ENCODE measurements at places on chromosomes 13 and 19.

GRCh38 chr13:65605396-65605795, 1624.7 kb downstream of the PCDH9 start:
- no peak for DNase-seq

DNA sequence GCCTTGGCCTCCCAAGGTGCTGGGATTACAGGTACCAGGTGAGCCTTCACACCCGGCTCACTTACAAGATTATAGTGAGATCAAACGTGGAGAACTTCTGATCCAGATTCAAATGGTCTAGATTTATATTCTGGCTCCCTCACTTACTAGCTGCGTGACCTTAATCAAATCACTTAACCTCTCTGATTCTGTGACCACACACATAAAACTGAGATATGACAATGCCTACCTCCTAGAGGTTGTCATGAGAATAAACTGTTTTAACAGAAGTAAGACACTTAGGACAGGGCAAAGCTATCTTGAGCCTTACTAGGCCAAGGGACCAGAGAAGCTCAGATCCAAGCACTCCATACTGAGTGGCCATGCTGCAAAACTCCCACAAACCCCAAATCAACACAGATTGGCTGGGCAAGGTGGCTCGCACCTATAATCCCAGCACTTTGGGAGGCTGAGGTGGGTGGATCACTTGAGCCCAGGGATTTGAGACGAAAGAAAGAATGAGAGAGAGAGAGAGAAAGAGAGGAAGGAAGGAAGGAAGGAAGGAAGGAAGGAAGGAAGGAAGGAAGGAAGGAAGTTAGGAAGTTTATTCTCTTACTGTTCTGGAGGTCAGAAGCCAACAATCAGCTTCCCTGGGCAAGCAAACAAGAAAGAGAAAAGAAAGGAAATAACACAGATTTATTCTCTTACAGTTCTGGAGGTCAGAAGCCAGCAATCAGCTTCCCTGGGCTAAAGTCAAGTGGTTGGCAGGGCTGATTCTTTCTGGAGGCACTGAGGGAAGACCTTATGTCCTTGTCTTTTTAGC, 46.1 kb upstream of the MAP3K10 start:
- no peak for DNase-seq

- peak; percentile 69 for DNase-seq
Observed at GRCh38 chr19:11560404-11561051, 1.5 kb upstream of the ELOF1 start.

DNA sequence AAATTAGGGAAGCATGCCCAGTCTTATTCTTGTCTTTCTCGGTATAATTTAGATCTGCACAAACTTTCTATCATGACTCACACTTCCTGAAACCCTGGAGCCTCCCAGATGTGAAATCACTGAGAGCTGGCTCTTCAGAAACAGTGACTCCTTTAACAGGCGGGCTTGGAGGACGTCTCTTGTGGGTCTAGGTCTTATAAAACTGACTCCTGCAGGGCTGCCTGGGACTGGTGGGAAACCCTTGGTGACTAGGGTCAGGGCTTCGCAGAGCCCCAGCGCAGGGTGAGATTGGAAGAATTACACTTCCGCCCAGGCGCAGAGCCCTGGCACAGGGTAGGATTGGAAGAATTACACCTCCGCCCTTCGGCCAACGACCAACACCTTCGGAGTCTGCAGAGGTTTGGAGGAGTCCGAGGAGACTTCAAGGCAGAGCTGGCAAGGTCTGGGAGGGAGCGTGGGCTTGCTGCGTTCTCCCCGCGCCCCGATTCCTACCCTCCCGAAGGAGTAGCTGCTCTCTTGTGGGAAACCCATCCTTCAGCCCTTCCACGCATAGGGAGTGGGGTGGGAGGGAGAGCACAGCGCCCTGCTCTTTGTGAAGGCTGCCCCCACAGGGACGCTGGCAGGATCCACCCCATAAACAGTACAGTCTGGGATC, 43.4 kb upstream of the MAP3K10 start:
- peak; percentile 72 for DNase-seq

- DNase-seq, result no peak
Observed at GRCh38 chr13:97653443-97654140, 219.6 kb downstream of the RAP2A start.

- no peak for DNase-seq
Observed at GRCh38 chr19:660793-661426, 2.1 kb downstream of the RNF126 start.

DNA sequence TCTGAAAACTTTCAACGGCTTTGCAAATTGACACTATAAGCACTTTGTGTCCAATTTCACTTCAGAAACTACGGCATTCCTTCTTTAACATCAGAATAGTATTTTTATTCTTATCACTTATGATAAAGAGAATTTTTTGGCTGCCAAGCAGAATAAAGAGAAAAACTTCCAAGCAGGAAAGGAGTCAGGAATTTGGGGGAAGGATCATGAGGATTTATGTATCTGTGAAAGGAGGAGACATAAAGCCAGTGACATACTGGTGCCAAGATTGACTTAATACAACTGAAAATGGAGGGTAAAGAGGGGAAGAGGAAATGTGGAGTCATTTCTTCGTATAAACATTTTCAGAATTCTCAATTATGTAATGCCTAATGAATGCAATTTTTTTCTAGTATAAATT, 94.7 kb downstream of the RBM26 start:
- no peak for DNase-seq

DNA sequence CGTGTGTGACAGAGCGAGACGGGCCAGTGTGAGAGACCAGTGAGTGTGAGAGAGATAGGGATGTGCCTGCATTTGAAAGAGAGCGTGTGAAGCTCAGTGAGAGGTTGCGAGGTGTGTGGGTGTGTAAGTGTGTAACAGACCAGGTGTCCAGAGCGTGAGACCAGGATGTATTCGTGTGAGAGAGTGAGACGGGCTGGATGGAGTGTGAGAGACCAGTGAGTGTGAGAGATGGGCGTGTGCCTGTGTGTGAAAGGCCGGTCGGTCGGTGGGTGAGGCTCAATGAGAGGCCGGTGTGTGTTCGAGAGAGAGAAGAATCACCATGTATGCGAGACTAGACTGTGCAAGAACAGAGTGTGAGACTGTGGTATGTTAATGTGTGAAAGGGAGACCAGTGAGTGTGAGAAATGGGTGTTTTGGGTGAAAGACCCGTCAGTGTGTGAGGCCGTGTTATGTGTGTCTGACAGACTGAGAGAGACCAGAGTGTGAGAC, 679 bp downstream of the ZNF471 start:
- no peak for DNase-seq

GRCh38 chr19:13844130-13844631, 32.8 kb upstream of the NANOS3 start:
- DNase-seq, result peak; percentile 66

DNA sequence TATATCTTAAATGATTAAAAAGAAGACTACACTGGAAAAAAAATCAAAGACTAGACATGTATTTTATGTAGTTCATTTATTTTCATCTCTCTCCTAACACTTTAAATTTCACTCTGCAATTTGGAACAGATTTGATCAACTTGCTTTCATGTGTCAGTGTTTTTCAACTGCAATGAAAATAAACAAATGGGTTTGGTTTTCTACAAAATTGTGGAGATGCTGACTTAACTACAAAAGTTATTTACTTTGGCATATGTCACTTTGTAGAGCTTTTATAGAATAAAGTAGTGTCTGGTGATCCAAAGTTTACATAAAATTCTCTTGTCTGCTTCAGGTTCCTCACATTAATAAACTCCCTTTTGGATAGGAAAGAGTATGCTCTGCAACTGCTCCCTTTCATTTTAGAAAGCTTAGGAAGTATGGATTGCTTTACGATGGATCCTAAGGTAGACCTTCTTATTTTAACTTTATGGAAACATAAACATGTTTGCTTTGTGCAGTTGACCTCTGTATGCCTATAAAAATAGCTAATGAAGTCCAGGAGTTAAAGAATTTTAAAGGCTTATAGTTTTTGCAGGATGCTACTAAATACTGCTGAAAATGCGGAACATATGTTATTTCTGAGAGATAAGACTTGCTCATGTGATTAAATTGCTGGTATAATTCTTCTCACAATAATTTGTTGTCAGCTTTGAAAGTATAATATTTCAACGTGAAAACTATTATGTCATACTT, 815.9 kb downstream of the PCDH9 start:
- no peak for DNase-seq

DNA sequence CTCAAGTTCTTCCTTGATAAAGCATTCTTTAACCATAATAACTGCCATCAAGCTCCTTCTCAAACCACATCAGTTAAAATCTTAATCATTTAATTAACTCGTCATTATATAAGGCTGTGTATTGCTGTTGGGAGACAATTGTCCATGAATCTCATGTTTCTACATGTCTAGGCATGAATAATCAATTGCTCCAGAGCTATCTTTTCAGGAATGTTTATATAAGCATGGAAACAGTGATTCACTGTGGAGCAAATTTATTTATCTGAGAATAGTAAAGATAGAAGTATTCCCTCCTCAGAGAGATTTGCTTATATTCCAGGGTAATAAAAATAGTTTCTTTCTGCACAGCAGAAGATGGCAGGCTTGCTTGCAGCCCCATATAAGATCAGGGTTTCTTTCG, 71.1 kb downstream of the CBY2 start:
- DNase-seq, result peak; percentile 70

- DNase-seq, result no peak
Observed at GRCh38 chr13:111612886-111613285, 292.4 kb downstream of the TEX29 start.

DNA sequence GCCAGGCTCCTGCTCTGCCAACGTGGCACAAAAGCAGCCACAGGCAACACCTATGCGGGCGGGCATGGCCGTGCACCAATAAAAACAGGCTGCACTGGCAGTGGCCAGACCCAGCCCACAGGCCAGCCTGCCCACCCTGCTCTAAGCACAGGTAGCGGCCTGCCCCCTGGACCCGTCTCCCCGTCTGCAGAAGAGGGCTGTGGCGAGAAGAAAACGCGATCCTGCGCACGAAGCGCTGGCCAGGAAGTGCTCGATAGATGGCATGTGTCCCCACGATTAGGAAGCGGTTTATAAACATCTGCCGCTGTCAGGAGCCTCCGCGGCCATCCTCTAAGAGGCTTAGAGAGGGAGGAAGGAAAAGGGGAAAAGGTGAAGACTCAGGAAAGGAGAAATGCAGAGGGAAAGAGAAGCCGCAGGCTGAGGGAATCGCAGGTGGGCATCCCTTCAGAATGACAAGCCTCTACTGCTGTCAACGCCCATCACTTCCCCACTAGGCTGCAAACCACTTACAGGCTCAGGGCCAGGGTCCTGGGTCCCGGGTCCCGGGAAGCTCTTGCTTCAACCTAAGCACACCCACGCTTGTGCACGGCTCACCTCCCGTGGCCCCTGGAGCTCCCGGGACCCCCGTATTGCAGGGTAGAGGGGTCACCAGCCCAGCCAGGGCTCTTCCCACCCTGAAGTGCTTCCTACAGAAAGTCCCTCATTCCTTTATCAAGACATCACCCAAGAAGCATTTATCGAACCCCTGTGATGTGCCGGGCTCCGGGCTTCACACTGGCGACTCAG, 10.5 kb downstream of the MLLT1 start:
- no peak for DNase-seq

GRCh38 chr13:74571811-74572210, 437.6 kb upstream of the KLF12 start:
- DNase-seq, result no peak

GRCh38 chr13:52812941-52813340, 35.5 kb downstream of the PCDH8 start:
- no peak for DNase-seq

GRCh38 chr19:14432791-14433553, at the start of gene PKN1:
Gene PKN1 (plus strand): TSS chr19:14433306. CDS start chr19:14433522, 216 bp downstream.
- DNase-seq, result peak; percentile 57

- no peak for DNase-seq
Observed at GRCh38 chr19:883661-884211, 9.3 kb downstream of the MED16 start.

DNA sequence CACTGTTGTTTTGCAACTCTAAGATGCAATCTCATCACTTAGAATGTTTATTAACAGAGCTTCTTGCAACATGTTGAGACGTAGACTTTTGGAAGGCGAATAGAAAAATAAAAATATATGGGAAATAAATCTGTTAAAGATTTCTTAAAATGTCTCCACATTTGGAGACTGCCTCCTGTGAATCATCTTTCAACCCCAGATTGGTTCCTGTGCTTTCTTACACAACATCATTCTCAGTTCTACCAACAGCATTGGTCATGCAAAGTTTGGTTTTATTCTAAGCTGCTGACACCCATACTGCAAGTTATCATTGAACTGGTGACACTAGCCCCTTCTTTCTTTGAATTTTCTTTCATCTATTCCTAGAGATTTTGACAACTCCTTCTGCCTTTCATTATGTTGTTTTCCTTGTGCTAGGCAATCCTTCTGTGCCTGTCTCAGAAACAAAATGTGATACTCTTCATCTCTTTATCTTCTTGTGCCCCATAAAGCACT, 1.6 kb upstream of the IGFL3 start:
- no peak for DNase-seq

DNA sequence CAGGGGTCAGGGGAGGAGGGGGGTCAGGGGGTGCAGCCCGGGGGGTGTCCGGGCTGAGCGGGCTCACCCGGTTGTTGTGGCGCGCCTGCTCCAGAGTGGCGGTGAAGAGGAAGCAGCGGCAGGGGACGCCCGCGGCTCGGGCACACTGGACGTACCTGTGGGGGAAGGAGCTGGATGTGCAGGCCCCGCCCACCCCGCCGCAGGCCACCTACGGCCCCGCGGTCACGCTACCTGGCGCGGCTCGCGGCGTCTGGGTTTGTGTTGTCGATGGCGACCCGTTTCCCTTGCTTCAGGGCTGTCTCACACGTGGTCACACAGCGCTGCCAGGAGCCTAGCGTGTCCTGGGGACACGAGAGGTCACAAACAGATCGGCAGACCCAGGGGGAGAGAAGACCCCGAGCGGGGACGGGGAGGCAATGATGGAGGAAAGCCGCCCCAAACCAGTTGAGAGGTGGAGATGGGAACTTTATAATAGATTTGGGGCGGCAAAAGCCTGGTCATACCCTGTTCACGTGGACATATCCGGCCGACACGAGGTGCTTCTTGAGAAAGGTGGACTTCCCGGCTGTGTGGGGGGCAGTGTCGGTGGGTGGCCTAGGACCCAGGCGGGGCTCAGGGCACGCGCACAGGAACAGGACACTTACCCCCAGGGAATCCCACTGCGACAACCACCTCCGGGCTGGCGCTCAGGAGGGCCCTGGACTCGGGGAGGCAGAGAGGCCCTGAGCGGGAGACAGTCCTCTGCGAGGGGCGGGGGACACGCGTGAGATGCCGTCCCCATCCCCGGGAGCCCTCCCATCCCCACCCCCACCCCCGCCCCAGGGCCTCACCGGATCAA, 5.6 kb downstream of the PNKP start:
- no peak for DNase-seq

DNA sequence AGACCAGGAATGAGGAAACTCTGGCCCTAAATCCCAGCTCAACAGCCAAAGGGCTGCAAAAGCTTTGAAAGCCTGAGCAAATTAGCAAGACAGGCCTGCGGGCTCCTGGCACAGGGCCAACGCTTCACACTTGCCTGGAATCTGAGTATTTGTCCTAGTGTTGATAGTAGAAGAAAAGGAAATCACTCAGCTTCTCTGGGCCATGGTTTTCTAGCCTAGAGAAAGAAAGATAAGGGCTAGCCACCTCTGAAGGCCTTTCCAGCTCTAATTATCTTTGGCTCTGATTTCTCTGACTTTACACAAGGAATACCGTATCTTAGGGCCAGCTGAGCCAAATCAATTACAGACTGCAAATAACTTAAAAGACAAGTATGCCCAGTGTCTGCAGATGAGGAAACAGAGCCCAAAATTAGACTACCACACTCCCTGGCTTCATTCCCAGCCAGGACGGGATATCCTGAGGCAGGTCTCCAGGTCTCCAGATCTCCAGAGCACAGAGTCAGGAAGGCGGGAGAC, 69.6 kb downstream of the STK24 start:
- DNase-seq, result peak; percentile 50

Data from fibroblast of skin of back (primary cell).